ENCODE measurements at places on chromosomes 13 and 19.
A peak's percentile ranks its signal among the peaks of the same experiment; 100 is the strongest.

DNA sequence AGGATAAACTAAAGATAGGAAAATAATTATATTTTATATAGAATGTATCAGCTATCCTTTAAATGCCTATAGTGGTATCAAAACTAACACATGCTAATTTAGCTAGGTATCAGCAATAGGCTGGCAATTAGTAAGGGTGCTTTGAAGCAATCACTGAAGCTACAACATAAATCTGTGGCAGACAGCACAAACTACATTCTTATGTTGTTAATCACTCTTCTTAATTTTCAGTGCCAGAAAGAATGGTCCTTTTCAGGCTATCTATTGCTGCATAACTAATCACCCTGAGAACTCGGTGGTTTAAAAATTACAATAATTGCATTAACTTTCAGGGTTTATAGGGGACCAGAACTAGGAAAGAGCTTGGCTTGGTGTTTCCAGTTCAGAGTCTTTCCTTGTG is 963.1 kb downstream of the EFNB2 start:
- ATAC-seq = no peak

GRCh38 chr13:99731747-99732146 is 230.5 kb downstream of the TM9SF2 start:
- ATAC-seq = no peak

GRCh38 chr13:86765462-86765861 is 905.7 kb upstream of the SLITRK5 start:
- no peak for ATAC-seq

GRCh38 chr19:30085394-30085793 is 143.4 kb downstream of the URI1 start:
- ATAC-seq = no peak

GRCh38 chr19:14843578-14843977 is 5.1 kb downstream of the OR7A10 start:
- no peak for ATAC-seq

DNA sequence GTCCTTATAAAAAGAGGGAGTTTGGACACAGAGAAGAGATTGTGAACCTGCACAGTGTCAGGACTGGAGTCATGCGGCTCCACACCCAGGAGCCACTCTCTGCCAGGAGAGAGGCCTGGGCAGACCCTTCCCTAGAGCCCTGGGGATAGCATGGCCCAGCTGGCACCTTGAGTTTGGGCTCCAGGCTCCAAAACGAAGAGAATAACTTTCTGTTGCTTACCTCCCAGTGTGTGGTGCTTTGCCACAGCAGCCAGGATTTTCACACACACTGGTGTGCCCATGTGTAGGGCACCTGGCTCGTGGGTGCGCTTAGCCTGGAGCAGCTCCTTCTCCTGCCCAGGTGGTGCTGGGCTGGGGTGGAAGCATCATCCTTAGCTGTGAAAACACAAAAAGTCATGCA is 344.3 kb downstream of the TEX29 start:
- ATAC-seq = no peak

- no peak for ATAC-seq
Observed at GRCh38 chr19:45879971-45880370, 6.0 kb downstream of the IRF2BP1 start.

- ATAC-seq = peak; percentile 58
Observed at GRCh38 chr13:37023871-37024270, 23.3 kb downstream of the EXOSC8 start.

- no peak for ATAC-seq
Observed at GRCh38 chr19:31530781-31531180, 181.5 kb upstream of the TSHZ3 start.

DNA sequence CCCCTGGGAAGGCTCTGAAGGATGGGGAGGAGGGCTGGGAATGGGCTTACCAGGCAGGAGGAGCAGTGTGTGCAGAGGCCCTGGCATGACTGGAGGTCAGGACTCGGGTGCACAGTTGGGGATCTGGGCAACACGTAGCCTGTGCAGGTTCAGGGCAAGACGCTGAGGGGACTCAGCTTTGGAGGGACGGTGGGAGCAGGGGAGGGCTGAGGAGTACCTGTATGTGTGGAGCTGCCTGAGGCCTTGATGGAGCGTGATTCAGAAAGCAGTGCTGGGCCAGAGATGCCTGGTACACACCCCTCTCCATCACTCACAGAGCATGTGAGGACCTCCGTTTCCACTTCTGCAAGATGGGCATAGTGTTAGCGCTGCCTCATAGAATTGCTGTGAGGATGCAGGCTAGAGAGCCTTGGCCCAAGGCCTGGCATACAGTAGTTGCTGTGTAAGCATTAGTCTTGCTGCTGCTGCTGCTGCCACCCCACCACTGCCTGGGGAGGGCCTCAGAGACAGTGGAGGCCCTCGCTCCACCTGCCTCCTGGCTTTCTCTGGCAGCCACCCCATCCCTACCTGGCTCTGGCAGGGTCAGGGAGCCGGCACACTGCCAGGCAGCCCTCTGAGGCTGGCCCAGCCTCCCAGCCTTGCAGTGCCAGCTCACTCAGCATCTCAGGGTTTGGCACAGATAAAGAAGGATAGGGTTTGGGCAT is 2.4 kb downstream of the PAK4 start:
- ATAC-seq = no peak

DNA sequence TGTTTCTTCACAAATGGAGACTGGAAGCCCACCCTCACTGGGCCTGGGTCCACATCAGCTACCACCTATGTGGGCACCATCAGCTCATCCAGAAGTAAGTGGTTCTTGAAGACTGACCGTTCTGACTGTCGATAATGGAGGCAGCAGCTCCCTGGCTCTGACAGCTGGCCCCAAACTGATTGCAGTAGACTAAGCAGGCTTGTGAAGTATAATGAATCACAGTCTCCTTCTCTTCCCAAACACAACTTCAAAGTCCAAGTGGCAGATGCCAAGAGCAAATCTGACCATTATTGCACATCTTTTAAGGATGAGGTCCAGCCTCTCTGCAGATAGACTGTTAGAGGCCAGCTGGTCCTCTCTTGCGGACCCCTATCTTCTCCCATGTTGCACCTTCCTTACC is 574.4 kb upstream of the KLF12 start:
- no peak for ATAC-seq

DNA sequence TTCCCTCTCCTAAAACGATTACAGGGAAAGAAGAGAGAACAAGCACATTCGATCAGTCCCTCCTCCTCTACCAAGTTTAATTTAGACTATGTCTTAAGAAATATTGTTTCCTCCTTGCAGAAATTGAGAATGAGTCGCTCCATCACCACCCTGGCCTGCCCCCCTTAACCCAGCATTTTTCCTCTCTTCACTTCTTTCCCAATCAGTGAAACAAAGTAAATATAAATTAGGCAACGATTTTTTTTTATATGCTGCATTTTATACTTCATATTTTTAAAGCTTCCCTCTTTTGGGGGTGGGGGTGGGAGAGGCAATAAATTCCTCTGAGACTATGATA is 300.0 kb downstream of the SPRY2 start:
- no peak for ATAC-seq

GRCh38 chr19:17346109-17346671 is 8.8 kb downstream of the GTPBP3 start:
- peak; percentile 95 for ATAC-seq

GRCh38 chr19:15412832-15413231 is 6.0 kb downstream of the AKAP8L start:
- no peak for ATAC-seq

DNA sequence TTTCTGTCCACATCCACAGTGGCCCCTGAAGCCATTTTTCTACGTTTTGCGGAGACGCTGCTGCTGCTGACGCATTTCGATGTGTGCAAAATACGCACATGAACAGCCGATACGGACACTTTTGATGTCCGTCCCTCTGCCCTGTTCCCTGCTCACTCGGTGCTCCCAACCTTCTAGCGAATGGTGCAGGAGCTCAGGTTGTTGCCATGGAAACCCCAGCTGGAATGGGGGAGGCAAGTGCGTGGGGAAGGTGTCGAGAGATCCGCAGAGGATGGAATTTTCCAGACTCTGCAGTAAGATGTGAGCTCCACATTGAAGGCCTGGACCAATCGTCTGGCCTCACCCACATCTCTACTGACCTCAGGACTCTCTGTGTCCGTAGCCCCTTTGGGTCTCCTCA is 109.2 kb upstream of the USP29 start:
- no peak for ATAC-seq

- ATAC-seq = peak; percentile 88
Observed at GRCh38 chr13:30870049-30870884, 35.8 kb upstream of the MEDAG start.

- ATAC-seq = peak; percentile 68
Observed at GRCh38 chr19:584240-585001, 5.3 kb upstream of the HCN2 start.

DNA sequence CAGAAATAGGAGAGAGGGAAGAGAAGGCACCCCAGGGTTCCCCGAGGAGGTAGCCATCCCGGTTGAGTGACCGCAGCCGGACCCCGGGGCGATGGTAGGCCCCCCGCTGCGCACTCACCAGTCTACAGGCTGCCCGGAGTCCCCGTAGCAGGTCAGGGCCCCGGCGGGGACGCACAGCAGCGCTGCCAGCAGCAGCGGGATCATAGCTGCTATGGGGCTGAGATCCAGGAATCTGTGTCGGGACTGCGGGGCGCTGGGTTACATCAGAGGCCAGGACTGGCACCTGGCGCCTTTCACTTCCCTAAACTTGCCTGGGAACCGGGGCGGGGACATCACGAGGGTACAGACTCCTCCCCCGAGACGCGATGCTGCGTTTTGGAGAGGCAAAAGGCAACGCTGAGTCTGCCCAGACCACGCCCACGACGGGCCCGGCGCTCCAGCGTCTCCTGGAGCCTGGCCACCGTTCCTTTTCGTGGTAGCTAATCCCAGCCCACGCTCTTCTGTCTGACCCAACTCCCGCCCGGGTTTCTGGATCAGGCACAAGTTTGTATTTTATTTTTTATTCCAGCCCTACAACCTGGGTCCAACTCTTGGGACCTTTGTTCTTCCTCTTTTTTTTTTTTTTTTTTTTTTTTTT is at the start of gene DNASE2:
Gene DNASE2 (minus strand): TSS at position 278 of the 637 bp plus-strand sequence. CDS start 74 bp downstream, at position 204.
- peak; percentile 93 for ATAC-seq

DNA sequence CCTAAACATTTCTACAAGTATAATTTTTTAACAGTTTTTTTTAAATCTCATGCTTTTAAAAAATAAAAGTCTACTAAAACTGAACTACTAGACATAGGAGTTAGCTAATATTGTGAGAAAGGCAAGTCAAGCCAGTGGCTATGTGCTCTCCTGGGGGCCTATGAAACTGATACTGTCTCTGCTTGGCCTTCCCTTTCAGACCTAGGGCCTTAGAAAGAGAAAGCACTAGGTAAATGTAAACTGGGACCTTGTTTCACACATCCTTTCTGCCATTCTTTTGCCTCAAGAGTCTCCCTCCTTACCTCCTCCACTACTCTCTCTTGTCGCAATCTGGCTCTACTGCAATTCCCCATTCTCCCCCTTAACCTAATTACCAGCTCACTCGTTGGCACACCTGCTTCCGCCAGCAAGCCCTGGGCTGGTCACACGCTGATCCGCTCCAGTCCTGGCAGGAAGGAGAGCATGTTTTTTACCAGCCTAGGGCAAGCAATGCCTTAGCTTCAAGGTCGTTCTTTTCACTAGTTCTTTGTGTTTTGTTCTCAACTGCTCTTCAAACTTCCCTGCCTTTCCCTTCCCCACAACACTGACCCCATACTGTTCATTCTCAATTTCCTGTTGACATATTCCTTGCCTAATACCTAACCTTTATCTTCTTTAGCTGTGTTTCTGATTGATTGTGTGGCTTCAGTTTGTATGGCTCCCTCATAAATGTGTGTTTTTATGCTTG is 23.1 kb downstream of the TBC1D4 start:
- ATAC-seq = no peak

GRCh38 chr19:12872255-12872654 is 9.0 kb downstream of the DNASE2 start:
- ATAC-seq = no peak

DNA sequence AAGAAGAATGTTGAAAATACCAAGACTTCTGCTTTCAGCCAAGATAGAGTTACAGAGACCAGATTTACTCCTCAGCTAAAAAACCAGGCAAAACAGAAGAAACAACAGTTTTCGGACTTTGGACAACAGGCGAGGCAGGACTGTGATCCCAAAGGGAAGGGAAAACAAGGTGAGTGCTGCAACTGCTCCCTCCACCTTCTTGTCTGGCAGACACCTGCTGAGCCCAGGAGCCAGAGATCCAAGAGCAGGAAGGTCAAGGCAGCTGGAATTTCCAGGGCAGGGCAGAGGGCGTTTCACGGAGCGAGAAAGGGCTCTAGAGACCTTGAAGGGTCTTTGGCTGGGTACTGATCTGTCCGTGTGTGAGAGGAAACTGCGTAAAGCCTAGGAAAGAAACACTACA is 32.9 kb upstream of the SLC7A9 start:
- no peak for ATAC-seq

DNA sequence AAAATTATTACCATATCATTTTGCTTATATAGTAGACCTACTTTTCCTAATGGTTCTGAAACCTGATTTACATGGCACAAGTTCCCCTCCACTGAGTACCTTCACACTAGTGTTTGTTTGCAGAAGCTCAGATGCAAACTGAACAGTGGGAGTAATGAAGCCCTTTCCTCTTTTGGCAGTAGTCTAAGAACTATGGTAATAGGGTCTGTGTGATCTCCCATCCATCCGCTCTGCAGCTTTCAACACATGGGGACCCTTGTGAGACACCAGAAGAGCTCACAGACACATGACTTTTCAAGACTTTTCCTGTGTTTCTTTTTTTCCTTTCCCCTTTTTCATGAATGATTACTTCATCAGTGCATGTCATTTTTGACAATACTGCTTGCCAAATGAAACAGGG is 336.0 kb downstream of the ATP8A2 start:
- ATAC-seq = no peak

DNA sequence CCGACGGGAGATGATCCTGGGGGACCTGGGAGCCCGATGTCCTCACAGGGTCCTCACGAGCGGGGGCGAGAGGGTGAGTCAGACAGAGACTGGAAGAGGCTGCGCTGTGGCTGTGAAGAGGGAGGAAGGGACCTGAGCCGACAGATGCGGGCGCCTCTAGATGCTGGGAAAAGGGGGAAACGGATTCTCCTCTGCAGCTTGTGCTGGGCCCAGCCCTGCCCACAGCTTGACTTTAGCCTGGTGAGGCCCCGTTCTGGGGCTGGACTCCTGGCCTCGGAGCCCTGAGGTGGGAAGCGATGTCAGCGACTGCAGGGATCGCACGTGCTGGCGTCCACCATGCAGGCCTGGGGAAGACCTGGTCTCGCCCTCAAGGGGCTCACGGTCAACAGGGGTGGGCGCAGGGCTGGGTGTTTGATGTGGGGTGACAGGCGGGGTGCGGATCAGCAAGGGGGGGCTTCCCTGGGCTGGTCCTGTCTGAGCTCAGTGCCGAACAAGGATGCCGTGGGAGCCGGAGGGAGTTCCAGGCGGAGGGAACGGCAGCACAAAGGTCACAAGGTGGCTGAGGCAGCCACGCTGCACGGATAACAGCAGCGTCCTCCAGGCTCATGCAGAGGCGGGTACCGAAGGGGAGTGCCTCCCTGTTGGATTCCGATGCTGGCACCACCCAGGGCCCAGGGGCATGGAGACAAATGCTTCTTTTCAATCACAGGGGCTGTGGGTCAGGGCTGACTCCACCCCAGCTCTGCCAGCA is 31.8 kb downstream of the PIP5K1C start:
- no peak for ATAC-seq
